ENCODE measurements at places on chromosomes 11 and 22.

DNA sequence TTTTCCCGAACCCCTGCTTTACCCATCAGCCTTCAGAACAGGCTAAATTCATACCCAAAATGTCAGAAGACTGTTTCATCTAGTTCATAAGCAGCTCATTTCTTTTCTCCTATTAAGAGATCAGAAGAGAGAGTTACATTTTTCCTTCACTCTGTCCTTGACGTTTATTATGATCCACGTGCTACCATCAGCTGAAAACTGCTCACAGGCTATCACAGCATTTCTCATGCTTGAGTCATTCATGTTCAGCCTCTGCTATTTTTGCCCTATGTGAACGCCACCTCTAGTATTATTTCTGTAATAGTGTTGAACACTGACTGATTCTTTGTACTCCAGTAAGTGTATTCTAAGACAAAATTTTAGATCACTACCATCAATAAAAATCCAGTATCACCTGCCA, 51.9 kb downstream of the SLC1A2 start:
- no peak for DNase-seq

DNA sequence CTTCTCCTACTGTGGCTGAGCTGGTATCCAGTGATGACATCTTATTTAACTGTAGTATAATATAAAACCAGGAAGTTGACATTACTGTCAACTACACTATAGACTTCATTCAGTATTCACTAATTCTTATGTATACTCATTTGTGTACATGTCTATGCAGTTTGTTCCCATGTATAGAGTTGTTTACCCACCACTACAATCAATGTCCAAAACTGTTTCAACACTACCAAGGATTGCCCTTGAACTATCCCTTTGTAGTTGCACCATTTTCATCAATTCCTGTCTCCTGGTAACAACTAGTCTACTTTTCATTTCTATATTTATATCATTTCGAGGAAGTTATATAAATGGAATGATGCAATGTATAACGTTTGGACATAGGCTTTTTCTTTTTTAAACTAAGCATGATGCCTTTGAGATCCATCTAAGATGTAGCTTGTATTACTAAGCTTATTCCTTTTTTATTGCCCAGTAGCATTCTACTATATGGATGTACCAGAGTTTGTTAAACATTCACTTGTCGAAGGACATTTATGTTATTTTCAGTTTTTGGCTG, 39.2 kb downstream of the TMEM135 start:
- no peak for DNase-seq

DNA sequence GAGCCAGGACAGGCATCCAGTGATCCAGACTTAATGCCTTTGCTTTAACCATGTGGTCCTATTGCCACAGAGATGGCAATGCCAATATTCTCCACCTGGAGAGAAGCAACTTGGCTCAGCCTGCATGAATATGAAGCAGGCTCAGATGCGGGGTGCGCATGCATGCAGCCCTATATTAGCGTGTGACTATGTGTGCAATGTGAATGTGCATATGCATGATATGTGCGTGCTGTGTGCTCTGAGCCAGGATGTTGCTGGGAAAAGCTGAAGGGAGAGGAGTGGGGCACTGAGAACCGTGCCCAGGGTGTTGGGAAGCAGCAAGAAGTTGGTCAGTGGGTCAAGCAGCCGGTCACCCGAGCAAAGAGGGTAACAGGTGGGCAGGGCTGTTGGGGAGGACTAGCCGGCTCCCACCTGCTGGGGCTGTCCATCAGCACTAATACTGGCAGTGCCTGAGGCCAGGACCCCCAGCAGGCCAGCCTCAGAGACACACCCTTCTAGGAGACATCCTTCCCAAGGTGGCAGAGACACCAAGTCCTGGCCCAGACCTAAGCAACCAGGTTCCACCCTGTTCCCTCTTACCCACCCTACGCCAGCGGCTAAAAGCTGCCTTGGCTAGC, 24.8 kb upstream of the MYOD1 start:
- no peak for DNase-seq

- DNase-seq: no peak
Observed at GRCh38 chr11:64136765-64137441, 29.0 kb downstream of the MACROD1 start.

GRCh38 chr22:23306438-23306921, 126.2 kb downstream of the BCR start:
- no peak for DNase-seq

GRCh38 chr11:109304159-109304558, 117.8 kb upstream of the C11orf87 start:
- no peak for DNase-seq

GRCh38 chr22:17268501-17269223, 49.4 kb upstream of the ADA2 start:
- DNase-seq: no peak

Data from activated T-helper 9 cell treated with anti-CD3 and anti-CD28 coated beads, Interleukin-2, amount 50 U/mL, for 16 hours (primary cell).